ENCODE measurements at places on chromosomes 6 and 20.

GRCh38 chr6:140636908-140637402, 1262.5 kb upstream of the CITED2 start:
- DNase-seq: no peak

DNA sequence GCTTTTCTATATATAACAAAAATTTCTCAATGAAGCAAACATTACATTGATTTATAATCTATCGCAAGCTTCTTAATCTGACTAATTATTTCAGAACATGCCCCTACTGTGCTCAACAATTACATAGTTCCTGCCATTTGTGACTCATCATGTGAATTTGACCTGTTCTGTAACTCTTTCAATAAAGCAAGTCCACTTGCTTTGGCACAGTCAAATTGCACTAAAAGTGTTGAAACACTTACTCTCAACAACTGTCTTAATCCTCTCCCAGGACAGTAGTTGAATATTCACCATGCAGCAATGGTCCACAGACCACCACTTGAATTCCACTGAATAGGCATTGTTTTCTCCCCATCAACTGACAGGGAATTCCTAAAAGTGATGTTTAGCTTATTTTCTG, 67.7 kb upstream of the SPTLC3 start:
- DNase-seq: no peak

DNA sequence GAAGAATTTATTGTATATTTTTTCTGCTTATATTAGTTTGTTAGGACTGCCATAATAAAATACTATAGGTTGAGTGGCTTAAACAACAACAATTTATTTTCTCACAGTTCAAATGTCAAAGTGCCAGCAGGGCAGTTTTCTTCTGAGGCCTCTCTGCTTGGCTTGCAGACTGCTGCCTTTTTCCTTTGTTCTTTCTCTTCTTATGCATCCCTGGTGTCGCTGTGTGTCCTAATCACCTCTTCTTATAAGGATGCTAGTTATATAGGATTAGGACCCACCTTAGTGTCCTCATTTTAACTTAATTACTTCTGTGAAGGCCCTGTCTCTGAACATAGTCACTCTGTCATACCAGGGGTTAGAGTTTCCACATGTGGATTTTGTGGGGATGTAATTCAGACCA, 354.4 kb downstream of the NKAIN2 start:
- no peak for DNase-seq

DNA sequence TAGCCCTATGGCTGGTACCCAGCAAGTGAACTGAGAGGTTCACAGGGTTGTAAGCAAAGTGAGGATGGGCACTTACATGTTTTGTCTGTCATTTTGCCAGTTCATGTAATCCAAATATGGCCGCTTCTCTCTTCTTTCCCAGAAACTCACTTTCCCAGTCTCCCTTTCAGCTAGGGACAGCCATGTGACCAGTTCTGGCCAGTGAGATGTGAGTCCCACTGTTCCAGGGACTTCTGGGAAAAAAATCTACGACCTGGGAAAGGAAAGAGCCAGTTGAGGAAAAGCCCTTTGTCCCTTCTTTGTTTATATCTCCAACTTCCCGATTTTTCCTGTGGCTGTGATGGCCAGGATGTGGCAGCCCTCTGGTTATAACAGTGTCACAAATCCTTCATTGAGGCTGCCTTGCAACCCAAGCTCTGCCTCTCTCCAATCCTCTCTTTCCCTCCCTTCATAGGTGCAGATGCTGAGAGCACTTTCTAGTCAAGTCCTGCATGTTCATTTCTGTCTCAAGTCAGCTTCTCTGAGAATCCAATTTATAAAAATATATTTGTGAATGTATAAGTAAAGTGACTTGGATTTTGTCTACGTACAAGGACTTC, 148.6 kb upstream of the ZFP64 start:
- no peak for DNase-seq

- DNase-seq: no peak
Observed at GRCh38 chr20:50467718-50468356, 42.3 kb upstream of the PTPN1 start.

GRCh38 chr6:159053781-159054398, 9.1 kb upstream of the TAGAP start:
- no peak for DNase-seq

GRCh38 chr6:149164199-149164750, 153.2 kb upstream of the TAB2 start:
- no peak for DNase-seq

DNA sequence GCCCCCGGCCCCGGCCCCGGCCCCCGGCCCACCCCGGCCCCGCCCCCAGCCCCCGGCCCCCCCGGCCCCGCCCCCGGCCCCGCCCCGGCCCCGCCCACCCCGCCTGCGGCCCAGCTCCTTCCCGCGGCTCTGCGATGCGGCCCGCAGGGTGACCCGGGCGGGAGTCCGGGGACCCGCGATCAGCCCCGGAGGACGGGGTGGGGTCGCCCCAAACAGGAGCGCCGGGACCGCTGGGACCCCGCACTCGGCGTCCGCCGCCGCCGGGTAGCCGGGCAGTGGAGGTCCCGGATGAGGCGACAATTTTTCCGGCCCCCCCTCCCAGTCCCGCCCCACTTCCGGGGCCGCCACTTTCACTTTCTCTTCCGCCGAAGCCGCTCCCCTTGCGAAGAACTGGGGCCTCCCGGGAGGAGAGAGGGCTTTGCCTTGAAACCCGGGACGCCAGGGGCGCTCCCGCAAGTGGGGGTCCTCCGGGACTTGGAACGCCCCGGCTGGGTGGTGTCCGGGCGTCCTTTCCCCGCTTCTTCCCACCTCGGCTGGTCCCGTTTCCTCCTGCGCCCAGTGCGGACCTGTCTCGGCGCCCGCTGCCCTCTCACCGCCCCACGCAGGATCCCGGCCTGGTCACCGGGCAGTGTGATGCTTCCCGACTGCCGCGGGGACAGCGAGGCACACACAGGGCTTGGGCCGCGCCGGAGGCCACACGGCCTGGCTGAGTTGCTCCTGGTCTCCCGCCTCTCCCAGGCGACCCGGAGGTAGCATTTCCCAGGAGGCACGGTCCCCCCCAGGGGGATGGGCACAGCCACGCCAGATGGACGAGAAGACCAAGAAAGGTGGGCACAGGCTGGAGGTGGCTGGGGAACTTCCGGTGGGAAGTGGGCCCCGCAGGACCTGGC, at the start of gene RBCK1:
Gene RBCK1 (plus strand): TSS at position 347 of the 890 bp plus-strand sequence. CDS start 459 bp downstream, at position 806.
- peak; percentile 82 for DNase-seq

DNA sequence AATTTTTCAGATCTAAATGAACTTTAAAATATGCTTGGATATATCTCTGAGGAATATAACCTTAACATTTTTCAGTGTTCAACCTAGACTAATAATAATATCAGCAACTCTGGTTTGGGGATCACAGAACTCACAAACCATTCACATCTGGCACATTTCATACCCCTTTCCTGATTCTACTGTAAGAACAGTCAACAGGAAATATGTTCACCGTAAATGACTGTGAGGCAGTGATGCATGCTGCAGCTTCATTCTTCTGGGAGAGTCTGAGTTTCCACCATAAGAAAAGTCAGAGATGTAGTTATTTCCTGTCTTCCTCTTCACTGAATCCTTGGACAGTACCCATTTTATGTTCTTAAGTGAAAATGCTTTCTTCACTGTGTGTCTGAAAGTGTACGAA, 134.2 kb upstream of the IFNGR1 start:
- no peak for DNase-seq

- no peak for DNase-seq
Observed at GRCh38 chr6:24251339-24251738, 106.5 kb downstream of the DCDC2 start.

- no peak for DNase-seq
Observed at GRCh38 chr6:22448291-22448711, 121.1 kb upstream of the HDGFL1 start.

- no peak for DNase-seq
Observed at GRCh38 chr20:9966966-9967365, 67.8 kb upstream of the ANKEF1 start.

- no peak for DNase-seq
Observed at GRCh38 chr6:140043357-140043756, 668.9 kb upstream of the CITED2 start.

GRCh38 chr6:16758163-16758975, 2.9 kb downstream of the ATXN1 start:
- DNase-seq: no peak

DNA sequence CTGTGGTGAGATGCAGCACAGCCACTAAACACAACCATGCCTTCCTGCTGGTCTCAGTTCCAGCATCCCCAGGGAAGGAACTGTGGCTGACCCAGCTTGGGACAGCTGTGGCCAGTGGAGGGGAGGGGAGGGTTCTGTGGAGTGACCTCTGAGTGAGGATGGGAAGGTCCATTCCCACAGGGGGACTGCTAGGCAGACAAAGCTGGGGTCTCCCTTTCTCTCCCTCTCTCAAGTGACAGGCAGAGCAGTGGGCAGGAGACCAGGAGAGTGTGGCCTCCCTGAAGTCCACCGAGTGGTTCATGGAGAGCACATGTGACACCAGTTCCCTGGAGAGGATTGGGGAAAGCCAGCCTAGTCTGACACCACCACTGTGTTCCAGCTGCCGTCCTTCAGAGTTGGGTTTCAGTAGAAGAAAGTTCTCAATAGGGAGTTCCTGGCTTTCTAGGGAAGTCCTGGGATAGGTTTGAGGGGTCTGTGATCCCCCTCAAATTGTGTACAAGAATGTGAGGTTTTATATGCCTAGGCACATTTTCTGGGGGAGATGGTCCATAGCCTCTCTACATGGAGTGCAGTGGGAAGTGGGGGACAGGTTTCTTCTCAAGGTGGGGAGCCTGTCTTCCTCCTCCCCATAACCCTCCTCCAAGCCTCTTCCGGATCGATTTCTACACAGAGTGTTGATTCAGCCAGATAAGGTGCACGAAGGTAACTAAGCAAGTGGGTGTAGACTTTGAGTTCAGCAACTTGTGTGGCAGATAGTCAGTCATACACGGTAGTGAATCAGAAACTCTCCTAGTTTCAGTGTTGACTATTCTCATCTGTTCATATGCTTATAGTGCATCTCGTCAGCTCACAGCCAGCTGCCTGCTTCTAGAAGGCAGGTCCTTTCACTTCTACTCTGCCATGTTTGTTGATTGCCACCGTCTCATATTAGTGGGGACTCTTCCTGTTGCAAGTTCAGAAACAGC, 18.9 kb downstream of the MANBAL start:
- no peak for DNase-seq

DNA sequence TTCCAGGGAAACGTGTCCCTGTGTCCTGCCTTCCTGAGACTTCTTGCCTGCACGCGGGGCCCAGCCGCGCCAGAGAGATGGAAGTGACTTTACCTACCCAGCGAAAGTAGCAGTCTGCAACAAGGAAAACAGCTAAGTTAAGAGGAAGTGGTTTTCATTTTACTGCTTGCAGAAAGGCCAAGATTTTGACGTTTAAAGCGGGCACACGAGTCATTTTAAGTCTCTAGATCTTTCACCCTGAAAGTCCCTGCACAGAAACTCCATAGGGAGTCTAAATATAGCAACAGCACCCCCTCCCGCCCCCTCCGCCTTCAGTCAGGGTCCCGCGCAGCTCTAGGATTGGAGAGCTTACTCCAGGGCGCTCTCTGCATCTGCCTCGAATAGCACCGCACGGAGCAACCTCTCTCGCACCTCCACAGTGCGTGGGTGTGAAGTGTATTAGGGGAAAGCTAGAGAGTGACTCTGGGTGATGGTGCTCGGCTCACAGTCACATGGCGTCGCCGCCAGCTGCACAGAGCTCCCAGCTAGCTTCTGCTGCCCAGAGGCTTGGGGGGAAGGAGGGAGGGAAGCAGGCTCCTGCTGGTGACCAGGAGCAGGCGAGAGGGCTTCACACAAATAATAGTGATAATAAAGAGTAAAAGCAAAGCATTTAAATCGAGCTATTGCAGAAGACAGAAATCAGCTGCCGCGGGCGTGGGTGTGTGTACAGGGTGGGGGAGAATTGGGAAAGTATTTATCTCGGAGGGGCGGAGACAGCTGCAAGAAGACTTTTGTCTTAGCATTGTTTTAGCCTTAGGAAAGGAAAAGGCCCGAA, 1.8 kb upstream of the KCNQ5 start:
- DNase-seq: peak; percentile 57

GRCh38 chr6:145749632-145750031, 14.3 kb upstream of the EPM2A start:
- DNase-seq: no peak

GRCh38 chr6:117829594-117830319, 77.3 kb upstream of the SLC35F1 start:
- no peak for DNase-seq

DNA sequence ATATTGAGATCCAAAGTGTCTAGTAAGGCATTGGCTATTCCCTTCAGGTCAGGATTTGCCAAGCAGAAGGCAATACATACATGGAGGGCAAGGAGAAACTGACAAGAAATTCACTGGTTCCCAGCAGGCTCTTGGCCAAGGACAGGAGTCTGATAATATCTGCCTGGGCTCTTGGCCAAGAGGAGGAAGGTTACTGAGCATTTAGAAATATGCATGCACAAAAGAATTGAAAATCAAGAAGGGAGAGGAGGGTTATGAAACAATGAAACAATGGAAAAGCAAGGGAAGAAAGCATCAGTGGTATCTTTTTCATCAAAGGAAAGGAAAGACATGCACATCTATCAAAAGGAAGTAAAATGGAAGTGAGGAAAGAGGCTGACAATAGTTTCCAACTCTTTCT, 42.4 kb downstream of the ARHGAP18 start:
- DNase-seq: no peak

DNA sequence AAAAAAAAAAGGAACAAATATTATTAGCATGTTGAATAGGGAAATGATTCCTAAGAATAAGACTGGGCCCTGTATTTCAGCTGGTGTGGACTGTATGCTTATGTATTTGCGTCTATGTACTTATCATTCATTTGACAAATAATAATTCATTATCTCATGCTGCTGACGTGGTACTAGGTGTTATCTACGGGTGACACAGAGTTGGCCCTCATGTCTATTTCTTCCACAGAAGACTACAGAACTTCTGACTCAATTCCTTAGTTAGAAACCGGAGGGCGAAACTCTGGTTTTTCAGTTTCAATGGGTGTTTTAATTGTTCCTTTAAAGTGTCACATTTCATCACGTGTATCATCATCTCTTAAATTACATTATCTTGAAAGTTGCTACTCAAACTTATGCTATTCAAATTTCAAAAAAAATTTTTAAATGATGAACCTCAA, 305.9 kb downstream of the CLIC5 start:
- DNase-seq: no peak

DNA sequence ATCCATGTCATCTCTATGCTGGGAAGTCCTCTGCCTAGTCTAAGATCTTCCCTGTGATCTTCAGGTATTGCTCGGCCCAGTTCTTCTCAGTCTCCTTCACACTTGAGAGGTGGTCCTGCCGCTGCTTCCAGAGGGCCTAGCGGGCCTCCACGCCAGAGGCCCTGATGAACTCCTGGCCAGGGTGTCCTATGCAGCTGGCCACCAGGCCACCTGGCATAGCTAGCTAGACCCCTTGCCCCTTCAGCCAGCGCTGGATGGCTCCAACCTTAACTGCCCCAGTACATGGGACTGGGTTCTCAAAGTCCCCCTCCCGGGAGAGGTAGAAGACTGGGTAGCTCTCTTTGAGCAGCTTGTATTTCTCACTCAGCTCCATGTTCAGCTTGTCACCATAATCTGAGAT, 81.1 kb downstream of the ZFP64 start:
- DNase-seq: no peak
